ENCODE measurements at places on chromosomes 4 and X.

- DNase-seq, result no peak
Observed at GRCh38 chr4:176123710-176124407, 58.2 kb downstream of the WDR17 start.

DNA sequence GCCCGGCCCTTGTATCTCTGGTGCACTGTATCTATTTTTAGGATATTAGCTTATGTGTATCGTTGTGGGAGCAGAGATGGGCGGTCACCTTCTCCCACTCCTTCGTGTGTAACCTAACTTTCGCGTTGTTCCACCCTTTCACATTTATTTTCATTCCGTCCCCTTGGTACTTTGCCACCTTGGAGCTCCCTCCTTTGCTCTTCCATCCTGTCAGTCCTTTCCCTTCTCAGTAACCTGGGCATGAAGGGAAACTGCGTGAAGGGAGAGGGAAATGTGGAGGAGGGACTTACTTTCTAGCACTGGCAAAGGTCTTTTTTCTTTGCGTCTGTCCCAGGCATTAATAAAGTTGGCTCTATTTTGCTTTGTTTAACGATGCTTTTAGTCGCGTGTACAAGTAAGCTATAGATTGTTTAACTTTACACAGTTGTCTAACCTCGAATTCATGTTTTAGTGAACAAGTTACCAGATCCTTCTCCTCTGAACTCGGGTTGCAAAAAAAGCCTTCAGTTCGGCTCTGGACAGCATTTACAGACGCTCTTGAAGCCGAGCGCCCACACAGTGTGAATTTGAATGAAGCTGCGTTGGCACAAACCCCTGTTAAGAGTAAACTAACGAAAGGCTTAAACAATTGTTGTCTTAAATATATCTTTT, 3.9 kb downstream of the PCDH10 start:
- DNase-seq, result no peak

GRCh38 chr4:4677556-4678522, 136.0 kb upstream of the STX18 start:
- no peak for DNase-seq

GRCh38 chr4:143109376-143109775, 75.3 kb upstream of the USP38 start:
- DNase-seq, result no peak

- no peak for DNase-seq
Observed at GRCh38 chrX:44957848-44958247, 84.9 kb downstream of the KDM6A start.

DNA sequence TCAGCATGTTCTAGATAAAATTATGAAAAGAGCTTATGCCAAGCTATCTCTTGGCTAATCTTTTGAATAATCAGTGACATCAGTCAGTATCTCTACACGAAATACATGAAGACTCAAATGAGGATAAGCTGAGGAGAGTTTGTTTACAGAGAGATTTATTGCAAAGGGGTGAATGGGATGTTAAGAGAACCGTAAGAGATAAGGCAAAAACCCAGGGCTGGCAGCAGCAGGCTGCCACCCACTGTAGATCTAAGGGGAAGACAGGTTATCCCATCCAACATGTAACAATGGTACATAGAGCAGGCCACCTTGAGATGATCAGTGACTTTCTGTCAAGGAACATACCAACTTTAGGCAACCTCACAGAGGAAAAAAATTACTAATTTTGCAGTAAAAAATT, 432.1 kb upstream of the NR3C2 start:
- DNase-seq, result no peak

GRCh38 chrX:131059246-131059645, 1.1 kb downstream of the ARHGAP36 start:
- no peak for DNase-seq

DNA sequence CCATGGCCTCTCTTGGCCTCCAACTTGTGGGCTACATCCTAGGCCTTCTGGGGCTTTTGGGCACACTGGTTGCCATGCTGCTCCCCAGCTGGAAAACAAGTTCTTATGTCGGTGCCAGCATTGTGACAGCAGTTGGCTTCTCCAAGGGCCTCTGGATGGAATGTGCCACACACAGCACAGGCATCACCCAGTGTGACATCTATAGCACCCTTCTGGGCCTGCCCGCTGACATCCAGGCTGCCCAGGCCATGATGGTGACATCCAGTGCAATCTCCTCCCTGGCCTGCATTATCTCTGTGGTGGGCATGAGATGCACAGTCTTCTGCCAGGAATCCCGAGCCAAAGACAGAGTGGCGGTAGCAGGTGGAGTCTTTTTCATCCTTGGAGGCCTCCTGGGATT, 8.0 kb downstream of the CLDN2 start:
- DNase-seq, result no peak

GRCh38 chr4:141642711-141643110, 6.3 kb downstream of the IL15 start:
- DNase-seq, result no peak

- DNase-seq, result no peak
Observed at GRCh38 chrX:69074726-69075125, 90.5 kb downstream of the PJA1 start.

GRCh38 chrX:36434522-36434921, 515.0 kb downstream of the CFAP47 start:
- no peak for DNase-seq

DNA sequence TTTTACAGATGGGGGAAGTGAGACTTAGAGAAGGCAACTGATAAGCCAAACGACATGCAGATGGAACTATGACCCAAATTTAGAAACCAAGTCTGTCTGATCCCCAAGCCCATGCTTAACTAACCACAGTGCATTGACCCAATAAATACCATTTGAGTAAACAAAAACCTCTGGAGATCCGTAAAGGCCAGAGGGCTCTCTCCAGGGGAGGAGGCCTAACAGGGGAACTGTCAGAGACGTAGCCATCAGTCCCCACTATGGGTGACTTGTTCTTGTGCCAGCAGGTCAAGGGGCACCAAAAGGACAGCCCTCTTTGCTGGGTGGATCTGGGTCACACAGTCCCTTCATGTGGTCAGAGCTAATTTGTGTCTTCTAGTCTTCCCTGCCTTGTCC, 420.2 kb downstream of the BCOR start:
- DNase-seq, result no peak

DNA sequence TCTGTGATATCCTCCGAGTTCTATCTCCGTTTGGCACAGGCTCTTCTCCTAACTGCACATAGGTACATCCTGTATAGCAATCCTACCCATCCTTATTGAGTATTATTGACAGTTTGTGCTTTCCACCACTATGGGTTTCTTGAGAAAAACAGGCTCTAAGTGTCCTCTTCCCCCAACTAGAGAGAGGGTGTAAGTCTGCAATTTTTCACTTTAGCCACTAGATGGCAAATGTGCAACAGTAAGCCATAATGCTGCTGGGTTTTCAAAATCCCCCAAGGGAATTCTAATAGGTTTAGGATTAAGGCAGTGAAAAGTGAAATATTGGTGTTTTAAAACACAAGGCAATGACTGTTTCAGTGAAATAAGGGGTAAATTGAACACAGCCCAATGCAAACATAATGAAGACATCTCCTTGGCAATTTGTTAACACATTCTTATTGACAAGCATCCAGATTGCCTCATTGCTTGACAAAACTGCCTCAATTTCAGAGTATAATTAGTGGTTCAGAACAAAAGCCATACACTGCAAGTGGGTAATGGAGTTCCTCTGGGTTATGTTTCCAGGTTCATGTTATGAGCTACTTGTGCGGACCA, 239.0 kb upstream of the HTR2C start:
- no peak for DNase-seq

DNA sequence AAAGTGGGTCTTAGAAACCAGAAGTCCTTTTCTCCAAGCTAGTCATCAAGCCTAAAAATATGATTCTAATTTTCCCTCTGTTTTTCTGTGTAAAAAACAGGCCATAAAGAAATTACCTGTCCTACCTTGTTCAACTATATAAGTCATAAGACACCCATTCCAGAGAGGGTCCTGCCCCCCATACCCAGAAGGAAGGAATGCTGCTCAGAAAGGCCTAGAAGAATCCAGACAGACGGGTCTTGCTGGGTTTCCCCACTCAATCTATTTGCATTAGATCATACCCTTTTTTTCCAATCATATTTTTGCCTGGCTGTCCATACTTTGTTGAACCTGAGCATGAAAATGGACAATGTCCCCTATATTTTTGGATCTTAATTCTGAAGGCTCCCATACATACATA, 16.3 kb upstream of the XAGE2 start:
- DNase-seq, result no peak

GRCh38 chrX:68999931-69000330, 165.3 kb downstream of the PJA1 start:
- DNase-seq, result no peak

DNA sequence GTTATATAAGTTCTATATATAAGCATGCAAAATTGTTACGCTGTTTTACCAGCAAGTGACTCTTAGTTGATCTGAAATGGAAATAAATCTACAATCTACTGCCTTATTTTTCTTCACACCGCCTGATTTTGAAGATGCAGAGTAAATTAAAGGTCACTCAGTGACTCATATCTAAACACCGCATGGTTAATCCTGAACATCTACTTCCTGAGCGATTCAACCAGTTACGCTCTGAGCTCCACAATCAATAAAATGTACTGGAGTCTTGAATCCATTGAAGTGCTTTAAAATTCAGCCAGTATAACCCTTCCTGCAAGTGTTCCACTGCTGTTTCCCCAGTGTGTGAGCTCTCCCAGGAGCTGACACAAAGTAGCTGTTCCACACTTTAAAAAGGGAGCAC, 192.8 kb downstream of the SLC7A11 start:
- DNase-seq, result no peak

GRCh38 chr4:165383591-165384073, 4.8 kb downstream of the CPE start:
- DNase-seq, result no peak

GRCh38 chrX:19627533-19627932, 112.2 kb upstream of the MAP3K15 start:
- DNase-seq, result no peak

DNA sequence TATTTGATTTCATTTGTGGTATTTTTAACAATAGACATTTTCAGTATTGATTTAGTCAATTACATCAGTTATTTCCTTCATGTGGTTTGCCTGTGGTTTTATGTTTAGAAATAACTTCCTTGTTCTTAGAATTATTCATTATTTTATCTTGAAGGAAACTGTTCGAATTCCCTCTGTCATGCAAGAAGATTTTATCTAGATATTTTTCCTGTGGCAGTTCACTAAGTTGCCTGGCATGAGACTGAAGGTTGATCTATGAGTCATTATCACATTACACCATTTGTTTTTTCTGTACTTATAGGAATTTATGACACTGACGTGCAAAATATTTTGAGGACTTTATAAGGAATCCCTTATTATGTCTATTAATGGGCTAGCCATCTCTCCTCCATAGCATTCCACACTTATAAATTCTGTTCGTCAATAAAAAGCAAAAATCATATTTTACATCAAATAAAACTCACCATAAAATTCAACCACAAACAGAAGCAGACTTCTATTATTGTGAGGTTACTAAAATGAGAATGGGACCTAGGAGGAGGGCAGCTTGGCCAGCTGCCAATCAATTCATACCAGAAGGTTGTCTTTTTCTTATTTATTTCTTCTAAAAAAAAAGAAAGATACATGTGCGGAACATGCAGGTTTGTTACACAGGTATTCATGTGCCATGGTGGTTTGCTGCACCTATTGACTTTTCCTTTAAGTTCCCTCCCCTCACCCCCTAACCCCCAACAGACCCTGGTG, 179.0 kb downstream of the KCNIP4 start:
- no peak for DNase-seq

DNA sequence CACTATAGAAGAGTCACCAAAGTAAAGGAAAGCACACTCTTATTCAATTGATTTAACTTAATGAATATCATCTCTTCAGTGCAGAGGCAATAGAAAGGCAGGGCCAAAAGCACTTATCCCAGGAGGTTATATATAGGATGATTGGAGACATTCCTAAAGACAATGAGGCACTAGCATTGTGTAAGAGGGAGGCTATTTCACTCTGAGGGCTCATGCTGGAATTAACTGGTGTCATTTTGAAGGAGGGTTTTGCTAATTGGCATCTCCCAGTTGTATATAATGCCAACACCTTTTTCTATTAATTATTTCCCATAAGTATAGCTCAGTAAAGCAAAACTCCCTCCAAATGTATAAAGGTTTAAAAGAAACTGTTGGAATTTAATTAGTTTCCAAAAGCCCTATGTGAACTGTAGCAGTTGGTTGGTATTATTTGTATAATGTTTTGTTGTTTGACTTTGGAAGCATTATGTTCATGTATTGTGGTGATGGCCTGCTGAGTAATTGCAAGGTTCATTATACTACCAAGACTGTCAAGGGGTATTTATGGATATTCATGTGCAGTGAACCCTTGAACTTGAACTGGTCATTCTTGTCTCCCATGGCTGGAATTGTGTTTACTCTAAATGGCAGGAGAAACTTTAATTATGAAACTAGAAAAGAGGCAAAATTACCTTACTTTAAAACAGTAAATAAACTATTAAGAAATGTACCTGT, 270.3 kb downstream of the BMPR1B start:
- no peak for DNase-seq

DNA sequence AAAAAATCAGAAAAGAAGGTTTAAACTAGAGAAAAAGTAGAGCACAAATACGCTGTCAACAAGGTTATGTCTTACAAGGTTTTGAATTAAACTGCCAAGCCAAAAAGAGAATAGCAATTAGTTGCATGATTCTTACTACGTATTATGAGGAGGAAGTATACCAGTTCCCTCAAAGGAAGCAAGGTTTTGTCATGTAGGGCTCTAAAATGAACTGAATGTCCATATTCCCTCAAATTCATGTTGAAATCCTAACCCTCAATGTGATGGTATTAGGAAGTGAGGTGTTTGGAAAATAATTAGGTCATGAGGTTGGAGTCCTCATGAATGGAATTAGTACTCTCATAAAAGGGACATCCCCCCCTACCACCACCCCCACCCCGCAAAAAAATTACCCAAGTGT, 201.0 kb downstream of the FBXW7 start:
- no peak for DNase-seq

GRCh38 chrX:45714866-45715265, 514.2 kb upstream of the DIPK2B start:
- peak; percentile 51 for DNase-seq

DNA sequence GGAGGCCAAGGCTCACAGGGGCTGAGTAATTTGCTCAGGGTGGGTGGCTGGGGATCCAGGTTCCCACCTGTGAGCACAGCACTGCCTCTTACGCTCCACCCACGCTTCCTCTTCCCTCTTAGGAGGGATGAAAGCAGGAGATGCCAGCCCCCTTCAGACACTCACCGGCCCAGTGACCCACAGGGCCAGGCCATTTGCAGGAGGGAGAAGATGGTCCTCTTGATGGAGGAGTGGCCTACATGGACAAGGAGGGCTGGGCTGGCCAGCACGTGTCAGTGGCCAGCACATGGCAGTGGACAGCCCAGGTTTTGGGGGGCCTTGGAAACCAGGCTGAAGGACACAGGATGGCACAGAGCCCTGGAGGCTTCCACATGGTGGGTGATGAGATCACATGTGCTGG, 108.1 kb upstream of the PSAPL1 start:
- DNase-seq, result no peak

GRCh38 chr4:98720871-98721480, 62.6 kb upstream of the TSPAN5 start:
- DNase-seq, result no peak

GRCh38 chrX:150205011-150205410, 158.1 kb upstream of the MAMLD1 start:
- no peak for DNase-seq

- DNase-seq, result no peak
Observed at GRCh38 chr4:36771411-36772153, 473.0 kb upstream of the NWD2 start.

All from stimulated activated effector memory CD8-positive, alpha-beta T cell treated with anti-CD3 and anti-CD28 coated beads, Interleukin-12 subunit alpha, Interleukin-12 subunit beta, amount 100 ng/mL, for 72 hours (primary cell).